ENCODE measurements at places on chromosomes 16 and 17.
A peak's percentile ranks its signal among the peaks of the same experiment; 100 is the strongest.

- no peak for DNase-seq
Measured at GRCh38 chr16:81945665-81946064, 65.6 kb downstream of the SDR42E1 start.

GRCh38 chr17:29176558-29177351, 3.4 kb downstream of the MYO18A start:
- peak; percentile 38 for DNase-seq

GRCh38 chr17:2786176-2786881, 9.9 kb upstream of the RAP1GAP2 start:
- DNase-seq: peak; percentile 91

DNA sequence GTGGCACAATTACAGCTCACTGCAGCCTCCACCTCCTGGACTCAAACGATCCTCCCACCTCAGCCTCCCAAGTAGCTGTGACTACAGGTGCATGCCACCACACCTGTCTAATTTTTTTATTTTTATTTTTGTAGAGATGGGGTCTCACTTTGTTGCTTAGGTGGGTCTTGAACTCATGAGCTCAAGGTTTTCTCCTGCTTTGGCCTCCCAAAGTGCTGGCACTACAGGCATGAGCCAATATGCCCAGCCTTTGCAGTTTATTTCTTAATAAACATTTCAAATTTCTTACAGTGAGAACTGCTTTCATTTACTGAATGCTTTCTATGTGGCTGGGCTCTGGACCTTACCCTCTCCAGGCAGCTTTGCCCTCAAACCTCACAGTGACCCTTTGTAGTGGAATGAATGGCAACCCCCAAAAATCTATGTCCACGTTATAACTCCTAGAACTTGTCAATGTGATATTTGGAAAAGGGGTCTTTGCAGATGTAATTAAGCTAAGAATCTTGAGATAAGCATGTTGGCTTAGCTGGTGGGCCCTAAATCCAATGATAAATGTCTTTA, 1.6 kb upstream of the TNP2 start:
- DNase-seq: no peak

GRCh38 chr17:56451629-56452028, 141.9 kb upstream of the NOG start:
- no peak for DNase-seq

- no peak for DNase-seq
Measured at GRCh38 chr16:57301126-57301817, 16.8 kb upstream of the PLLP start.

DNA sequence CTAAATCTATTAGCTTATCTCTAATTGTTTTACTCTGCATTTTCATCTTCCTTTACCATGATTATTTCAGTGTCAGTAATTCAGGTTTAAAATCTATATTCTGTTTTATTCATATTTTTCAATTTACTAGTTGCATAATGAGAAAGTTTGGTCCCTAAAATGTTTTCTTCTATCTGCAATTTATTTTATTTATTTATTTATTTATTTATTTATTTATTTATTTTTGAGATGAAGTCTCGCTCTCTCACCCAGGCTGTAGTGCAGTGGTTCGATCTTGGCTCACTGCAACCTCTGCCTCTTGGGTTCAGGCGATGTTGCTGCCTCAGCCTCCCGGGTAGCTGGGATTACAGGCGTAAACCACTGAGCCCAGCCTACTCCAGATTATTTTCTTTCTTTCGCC, 1597.3 kb downstream of the CDH8 start:
- DNase-seq: no peak

- no peak for DNase-seq
Measured at GRCh38 chr17:68148936-68149335, 98.9 kb upstream of the AMZ2 start.

DNA sequence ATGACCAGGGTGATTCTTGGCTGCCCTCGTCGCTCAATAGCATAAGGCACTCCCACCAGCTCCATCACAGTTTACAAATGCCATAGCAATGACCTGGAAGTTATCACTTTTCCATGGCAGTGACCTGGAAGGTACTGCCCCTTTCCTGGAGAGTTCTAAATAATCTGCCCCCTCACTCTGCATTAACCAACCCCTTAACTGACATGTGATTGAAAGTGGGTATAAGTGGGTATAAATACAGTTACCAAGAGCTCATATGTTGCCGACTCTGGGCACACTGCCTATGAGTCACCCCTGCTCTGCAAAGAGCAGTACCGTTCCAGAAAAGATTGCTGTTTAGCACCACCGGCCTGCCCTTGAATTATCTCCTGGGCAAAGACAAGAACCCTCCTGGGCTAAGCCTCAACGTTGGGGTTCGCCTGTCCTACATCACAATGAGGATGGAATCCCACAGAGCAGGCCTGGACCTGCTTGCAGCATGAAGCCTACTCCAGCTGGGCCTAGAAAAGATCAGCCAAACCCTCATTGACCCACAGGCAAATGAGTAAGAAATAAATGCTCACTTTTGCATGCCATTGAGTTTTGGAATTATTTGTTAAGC, 95.2 kb upstream of the SEC14L1 start:
- no peak for DNase-seq

GRCh38 chr16:56560447-56560846, 4.4 kb upstream of the MT4 start:
- no peak for DNase-seq

- DNase-seq: no peak
Measured at GRCh38 chr16:15732416-15732815, 82.4 kb downstream of the NDE1 start.

- DNase-seq: peak; percentile 26
Measured at GRCh38 chr16:12801511-12802042, 2.1 kb downstream of the CPPED1 start.

- no peak for DNase-seq
Measured at GRCh38 chr17:26792486-26792885, 501.4 kb upstream of the WSB1 start.

GRCh38 chr16:71572497-71573116, 4.3 kb downstream of the TAT start:
- DNase-seq: no peak

GRCh38 chr17:28675980-28676379, 14.0 kb downstream of the SUPT6H start:
- no peak for DNase-seq

DNA sequence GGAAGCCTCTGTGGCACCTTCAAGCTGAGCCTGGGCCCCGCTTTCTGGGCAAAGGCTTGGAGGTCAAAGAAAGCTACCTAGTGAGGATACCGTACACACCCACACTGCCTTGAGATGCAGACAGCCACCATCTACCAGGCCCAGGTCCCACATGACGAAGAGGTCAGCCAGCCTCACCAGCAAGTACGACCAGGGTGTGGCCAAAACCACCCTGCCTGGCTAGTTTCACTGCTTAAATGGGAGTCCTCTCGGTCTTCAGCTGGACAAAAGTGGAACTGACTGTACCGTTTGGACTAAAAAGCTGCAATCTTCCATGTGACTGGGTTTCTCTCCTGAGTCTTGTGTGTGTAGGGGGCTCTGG, 21.6 kb downstream of the VASN start:
- no peak for DNase-seq

DNA sequence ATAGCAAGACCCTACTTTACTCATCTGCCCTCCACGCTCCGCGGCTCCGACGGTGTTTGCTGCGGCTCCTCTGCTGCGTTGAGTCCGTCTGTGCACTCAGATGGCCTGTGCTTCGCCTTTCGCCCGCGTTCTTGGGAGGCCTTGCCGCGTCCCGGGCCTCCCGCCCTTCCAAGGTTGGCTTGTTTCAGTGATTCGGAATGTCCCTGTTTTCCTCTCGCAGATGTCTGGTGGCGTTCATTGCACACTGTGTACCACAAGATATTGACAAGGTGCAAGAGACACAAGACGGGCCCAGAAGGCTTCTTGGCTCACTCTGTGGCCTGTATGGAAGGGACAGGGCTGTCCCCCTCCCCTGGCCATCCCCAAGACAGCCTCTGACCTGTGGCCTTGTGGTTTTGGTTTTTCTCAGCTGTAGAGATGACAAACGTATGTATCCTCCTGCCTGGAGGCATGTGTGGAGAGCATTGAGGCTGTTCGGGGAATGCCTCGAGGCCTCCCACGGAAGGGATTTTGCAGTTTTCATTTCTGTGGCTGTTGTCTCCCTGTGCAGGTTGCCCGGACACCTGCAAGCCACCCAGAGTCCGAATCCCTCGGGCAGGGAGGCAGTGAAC, 15.4 kb downstream of the MGRN1 start:
- no peak for DNase-seq

DNA sequence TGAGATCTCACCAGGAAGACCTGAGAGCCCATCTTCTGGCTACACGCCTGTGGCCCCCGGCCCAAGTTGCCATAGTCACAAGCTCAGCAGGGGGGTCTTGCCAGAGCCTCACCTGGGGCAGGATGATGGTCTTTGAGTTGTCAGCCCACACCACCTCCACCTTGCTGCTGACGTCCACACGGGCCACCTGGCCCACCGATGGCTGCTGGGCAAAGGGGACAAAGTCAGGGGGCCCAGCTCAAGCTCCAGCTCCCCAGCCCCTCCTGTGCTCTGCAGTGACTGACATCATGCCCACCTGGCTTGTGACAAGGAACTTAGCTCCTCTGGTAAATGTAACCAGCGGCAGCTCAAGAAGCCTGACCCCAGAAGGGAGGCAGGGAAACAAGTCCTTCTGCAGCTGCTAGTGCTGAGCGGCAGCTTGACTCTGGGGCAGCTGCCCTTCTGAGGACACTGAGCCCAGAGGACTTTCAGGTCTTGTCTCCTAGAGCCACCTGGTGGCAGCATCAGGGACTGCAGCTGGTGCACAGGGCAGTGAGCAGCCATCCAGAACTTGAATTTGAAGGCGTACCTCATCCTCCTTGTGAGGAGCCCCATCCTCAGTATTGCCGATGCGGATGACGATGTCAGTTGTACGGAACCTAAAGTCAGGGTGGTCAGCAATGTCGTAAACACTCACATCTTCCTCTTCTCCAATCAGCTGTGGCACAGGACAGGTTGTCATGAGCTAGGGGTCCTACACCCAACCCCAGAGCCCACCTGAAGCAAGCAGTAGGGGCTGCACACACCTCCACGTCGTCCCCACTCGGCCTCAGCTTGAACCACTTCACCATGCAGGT, 13.5 kb downstream of the SPHK1 start:
- DNase-seq: peak; percentile 75

DNA sequence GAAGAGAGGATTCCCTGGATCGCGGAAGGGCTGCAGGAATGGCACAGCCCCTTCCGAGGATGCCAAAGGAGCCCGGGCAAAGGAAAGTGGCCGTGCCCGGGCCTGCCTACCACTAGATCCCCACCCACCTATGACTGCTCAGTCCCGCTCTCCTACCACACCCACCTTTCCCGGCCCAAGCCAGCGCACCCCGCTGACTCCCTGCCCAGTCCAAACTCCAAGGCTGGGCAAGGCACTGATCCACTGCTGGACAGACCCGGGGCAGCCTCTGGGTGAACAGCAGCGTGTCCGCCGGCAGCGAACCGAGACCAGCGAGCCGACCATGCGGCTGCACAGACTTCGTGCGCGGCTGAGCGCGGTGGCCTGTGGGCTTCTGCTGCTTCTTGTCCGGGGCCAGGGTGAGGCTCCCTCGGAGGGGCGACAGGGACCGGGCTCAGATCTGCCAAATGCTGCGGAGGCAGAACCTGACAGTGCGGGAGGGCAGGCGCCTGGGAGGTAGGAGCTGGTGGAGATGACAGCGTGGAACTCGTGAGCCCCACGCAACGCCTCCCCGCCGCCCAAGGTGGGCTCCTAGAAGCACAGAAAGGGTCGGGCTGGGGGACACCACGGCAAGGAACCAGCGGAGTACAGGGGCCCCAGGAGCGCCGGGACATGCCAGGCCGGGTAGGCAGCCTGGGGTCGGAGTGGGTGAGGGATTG, at the start of gene CES2:
CES2 (plus strand) TSS at position 203 of the 698 bp plus-strand sequence; CDS start at position 323, 120 bp downstream.
- no peak for DNase-seq

DNA sequence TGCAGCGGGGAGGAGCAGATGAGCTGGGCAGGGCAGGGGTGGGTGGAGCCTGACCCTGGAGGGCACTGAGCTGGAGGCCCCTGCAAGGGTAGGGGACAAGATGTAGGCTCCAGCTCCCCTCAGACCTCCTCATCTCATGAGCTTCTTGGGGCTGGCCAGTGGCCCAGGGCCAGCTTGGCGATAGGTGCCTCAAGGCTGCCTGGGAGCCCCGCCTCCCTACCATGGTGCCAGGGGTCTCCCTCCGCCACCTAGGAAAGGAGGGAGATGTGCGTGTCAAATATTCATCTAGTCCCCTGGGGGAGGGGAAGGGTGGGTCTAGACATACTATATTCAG, 3.9 kb downstream of the HIRIP3 start:
- no peak for DNase-seq

- no peak for DNase-seq
Measured at GRCh38 chr16:84546669-84547545, 42.4 kb upstream of the MEAK7 start.

DNA sequence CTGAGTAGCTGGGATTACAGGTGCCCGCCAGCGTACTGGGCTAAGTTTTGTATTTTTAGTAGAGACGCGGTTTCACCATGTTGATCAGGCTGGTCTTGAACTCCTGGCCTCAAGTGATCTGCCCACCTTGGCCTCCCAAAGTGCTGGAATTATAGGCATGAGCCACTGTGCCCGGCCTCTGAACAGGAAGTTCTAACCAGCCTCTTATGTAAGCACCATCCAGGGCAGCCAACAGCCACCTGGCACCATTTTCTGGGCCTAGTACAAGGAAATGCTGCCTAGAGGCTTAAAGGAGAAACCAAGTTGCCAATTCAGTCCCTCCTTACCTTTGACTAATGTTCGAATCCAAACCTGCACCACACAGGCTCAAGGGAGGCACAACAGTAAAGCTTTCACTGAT, 8.5 kb upstream of the SLC39A11 start:
- no peak for DNase-seq

GRCh38 chr17:68584581-68585303, 16.4 kb downstream of the FAM20A start:
- no peak for DNase-seq

- no peak for DNase-seq
Measured at GRCh38 chr17:58808609-58809563, 53.2 kb downstream of the PPM1E start.

GRCh38 chr16:47460359-47460710, 528 bp downstream of the ITFG1 start:
- DNase-seq: no peak
